ENCODE measurements at places on chromosomes 1 and 21. TPM values are rescaled to one million over a fixed set of nuclear protein-coding genes. Genes with fewer than 3 reads are reported as not detected.

CELA3A gene
- not detected for total RNA-seq

DNA sequence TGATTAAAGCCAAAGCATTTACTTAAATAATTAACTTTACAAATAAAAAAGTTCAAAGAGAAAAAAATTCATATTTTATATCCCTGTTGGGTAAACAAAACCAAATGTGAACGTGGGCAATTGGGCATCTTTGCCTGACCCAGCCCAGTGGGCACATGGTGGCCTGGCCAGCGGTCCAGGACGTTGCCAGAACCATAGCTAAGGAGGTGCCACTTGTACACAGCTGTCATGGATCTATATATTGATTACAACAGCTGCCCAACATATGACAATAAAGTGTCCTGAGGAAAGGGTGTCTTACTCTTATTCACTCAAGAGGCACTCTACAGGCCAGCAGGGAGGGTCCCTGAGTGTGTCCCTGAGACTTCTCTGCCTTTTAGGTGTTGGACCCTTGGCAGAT lies 78.5 kb downstream of the BCAR3 start:
- H3K36me3 ChIP-seq: no peaks in the 10 kb centered on the region
- DNase-seq: no peak
- H3K27me3 ChIP-seq: peaks cover 19% of the 10 kb centered on the region
- H3K27ac ChIP-seq: no peak overlapping the region
- no peaks in the 10 kb centered on the region for H3K4me1 ChIP-seq
- H3K4me3 ChIP-seq: no peak overlapping the region

TRABD2B gene
- not detected for total RNA-seq

GRCh38 chr1:180969434-180969833 lies 53.2 kb downstream of the STX6 start:
- H3K4me3 ChIP-seq: no peak overlapping the region
- no peaks in the 10 kb centered on the region for H3K27me3 ChIP-seq
- no peak for DNase-seq
- H3K4me1 ChIP-seq: peaks cover 5% of the 10 kb centered on the region

LIN28A gene
- total RNA-seq: not detected

GRCh38 chr1:12338823-12339222 lies 109.0 kb downstream of the VPS13D start:
- DNase-seq: no peak
- H3K4me1 ChIP-seq: peaks cover 30% of the 10 kb centered on the region
- no peak overlapping the region for H3K27ac ChIP-seq
- peaks cover 59% of the 10 kb centered on the region for H3K36me3 ChIP-seq
- H3K4me3 ChIP-seq: no peak overlapping the region

PLEKHA6 gene
- total RNA-seq: 0.29 TPM

DIO1 gene
- not detected for total RNA-seq

GRCh38 chr21:28215214-28215954 lies 777.3 kb downstream of the LTN1 start:
- no peak overlapping the region for H3K27ac ChIP-seq
- H3K27me3 ChIP-seq: no peaks in the 10 kb centered on the region
- H3K36me3 ChIP-seq: no peaks in the 10 kb centered on the region
- no peak for DNase-seq

- H3K4me1 ChIP-seq: peaks cover 34% of the 10 kb centered on the region
- H3K36me3 ChIP-seq: no peaks in the 10 kb centered on the region
- peak overlapping the region; percentile 89 for H3K4me3 ChIP-seq
- H3K27me3 ChIP-seq: no peaks in the 10 kb centered on the region
- peak overlapping the region; percentile 72 for H3K27ac ChIP-seq
- peak; percentile 70 for DNase-seq
Measured at GRCh38 chr1:65066766-65067490, 81.1 kb upstream of the AK4 start.

SYT2 gene
- not detected for total RNA-seq

LEFTY2 gene
- not detected for total RNA-seq

GRCh38 chr1:21270086-21270689 lies 20.1 kb downstream of the ECE1 start:
- H3K4me3 ChIP-seq: no peak overlapping the region
- H3K36me3 ChIP-seq: peaks cover 56% of the 10 kb centered on the region
- H3K27ac ChIP-seq: no peak overlapping the region
- DNase-seq: peak; percentile 85

GRCh38 chr1:51566260-51566659 lies 47.2 kb upstream of the EPS15 start:
- no peaks in the 10 kb centered on the region for H3K27me3 ChIP-seq
- no peak overlapping the region for H3K27ac ChIP-seq
- H3K36me3 ChIP-seq: no peaks in the 10 kb centered on the region

DNA sequence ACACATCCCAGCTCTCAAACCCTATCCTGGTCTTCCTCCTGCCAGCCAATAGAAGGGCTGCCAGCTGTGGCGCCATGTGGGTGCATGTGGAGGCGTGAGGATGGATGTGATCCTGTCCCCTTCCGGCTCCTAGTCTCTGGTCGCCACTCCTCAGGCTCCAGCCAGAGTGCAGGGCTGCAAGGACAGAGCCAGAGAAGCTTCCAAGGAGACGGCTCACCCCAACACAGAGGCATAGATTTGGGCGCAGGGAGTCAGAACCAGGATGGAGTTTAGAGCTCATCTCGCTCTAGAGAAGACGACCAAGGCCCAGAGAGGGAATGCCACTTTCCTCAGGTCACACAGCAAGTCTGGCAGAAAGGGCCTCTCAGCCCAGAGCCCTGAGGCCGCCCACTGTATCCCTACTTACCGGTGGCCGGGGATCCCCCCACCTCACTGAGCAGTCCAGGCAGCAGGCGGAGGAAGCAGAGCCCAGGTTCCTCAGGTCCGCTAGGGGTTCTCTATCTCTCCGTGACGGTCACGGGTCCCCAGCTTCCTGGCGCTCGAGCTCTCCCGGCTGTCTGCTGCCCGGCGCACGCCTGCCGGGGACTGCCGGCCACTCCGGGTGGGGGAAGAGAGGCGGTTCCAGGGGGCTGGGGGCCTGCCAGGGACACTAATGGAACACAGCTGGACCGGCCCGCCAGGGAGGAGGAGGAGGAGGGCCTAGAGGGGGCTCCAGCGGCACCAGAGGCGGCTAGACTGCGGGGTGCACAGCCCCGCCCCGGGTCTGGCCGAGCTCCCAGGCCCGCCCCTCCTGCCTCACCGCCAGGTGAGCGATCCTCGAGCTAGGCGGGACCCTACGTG lies at the start of gene COL16A1:
Gene COL16A1 (minus strand): TSS at position 587 of the 840 bp plus-strand sequence. CDS start 1,824 bp downstream, outside the sequence.
- no peak within 1 kb of the TSS for H3K27ac ChIP-seq
- H3K4me3 ChIP-seq: peak within 1 kb of the TSS; percentile 7
- peaks cover 46% of the 10 kb centered on the region for H3K27me3 ChIP-seq
- H3K4me1 ChIP-seq: peaks cover 52% of the 10 kb centered on the region

GRCh38 chr1:66833112-66833511 lies 32.0 kb upstream of the INSL5 start:
- no peaks in the 10 kb centered on the region for H3K36me3 ChIP-seq
- no peaks in the 10 kb centered on the region for H3K27me3 ChIP-seq
- no peak overlapping the region for H3K4me3 ChIP-seq
- no peak for DNase-seq
- H3K4me1 ChIP-seq: no peaks in the 10 kb centered on the region

WDR64 gene
- 0.31 TPM for total RNA-seq

RNF186 gene
- not detected for total RNA-seq

NHLH1 gene
- 0.24 TPM for total RNA-seq

A3GALT2 gene
- total RNA-seq: not detected

GRCh38 chr21:34796518-34797200 lies 127.9 kb downstream of the CLIC6 start:
- H3K36me3 ChIP-seq: peaks cover 5% of the 10 kb centered on the region
- no peak for DNase-seq
- H3K27me3 ChIP-seq: no peaks in the 10 kb centered on the region
- H3K27ac ChIP-seq: no peak overlapping the region
- H3K4me1 ChIP-seq: peaks cover 1% of the 10 kb centered on the region

- no peaks in the 10 kb centered on the region for H3K36me3 ChIP-seq
- H3K4me1 ChIP-seq: no peaks in the 10 kb centered on the region
- H3K27me3 ChIP-seq: no peaks in the 10 kb centered on the region
- no peak overlapping the region for H3K27ac ChIP-seq
- no peak overlapping the region for H3K4me3 ChIP-seq
Measured at GRCh38 chr1:50705041-50705440, 255.0 kb downstream of the FAF1 start.

DNA sequence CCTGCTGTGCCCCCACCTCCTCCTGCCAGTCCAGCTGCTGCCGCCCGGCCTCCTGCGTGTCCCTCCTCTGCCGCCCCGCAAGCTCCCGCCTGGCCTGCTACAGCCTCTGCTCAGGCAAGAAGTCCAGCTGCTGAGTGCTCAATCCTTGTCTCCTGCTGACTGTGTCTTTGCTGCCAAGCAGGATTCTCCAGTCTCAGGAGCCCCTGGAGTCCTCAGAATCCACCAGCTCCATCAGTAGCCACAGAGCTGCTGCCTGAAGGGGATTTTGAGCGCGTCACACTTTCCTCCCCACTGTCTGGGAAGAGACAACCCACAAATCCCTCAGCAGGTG lies 973 bp downstream of the KRTAP10-11 start:
- H3K27ac ChIP-seq: peak overlapping the region; percentile 60
- peak; percentile 16 for DNase-seq
- peaks cover 4% of the 10 kb centered on the region for H3K4me1 ChIP-seq
- H3K4me3 ChIP-seq: no peak overlapping the region
- peaks cover 10% of the 10 kb centered on the region for H3K36me3 ChIP-seq
- H3K27me3 ChIP-seq: no peaks in the 10 kb centered on the region

DNA sequence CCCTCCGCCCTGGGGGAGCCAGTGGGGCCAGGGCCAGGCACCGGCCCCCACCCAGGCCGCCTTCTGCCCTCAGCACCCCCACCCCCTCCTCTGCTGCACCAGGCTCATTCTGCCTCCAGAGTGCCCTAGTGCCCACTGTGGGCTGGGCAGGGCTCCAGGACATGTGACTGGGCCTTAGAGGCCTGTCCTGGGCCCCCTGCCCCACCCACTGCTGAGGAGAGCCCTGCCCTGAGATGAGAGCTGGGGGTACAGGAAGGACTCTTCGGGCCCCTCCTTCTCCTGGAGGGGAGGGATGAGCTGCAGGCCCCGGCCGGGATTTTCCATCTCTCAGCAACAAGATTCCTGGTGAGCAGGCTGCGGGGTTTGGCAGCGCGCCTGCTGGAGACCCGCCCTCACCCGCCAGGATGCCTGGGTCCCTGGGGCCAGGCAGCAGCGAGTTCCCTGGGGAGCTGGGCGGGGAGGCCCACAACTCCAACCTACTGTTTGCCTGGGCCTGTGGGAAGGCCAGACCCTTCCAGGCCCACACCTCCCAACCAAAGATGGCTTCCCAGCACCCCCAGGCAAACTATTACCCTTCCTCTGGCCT lies 14.0 kb downstream of the AHDC1 start:
- H3K27me3 ChIP-seq: no peaks in the 10 kb centered on the region
- no peak overlapping the region for H3K4me3 ChIP-seq
- no peaks in the 10 kb centered on the region for H3K4me1 ChIP-seq
- no peak overlapping the region for H3K27ac ChIP-seq
- DNase-seq: no peak
- no peaks in the 10 kb centered on the region for H3K36me3 ChIP-seq

KCNQ4 gene
- total RNA-seq: 0.87 TPM

- H3K27me3 ChIP-seq: peaks cover 3% of the 10 kb centered on the region
- no peaks in the 10 kb centered on the region for H3K36me3 ChIP-seq
- H3K4me3 ChIP-seq: no peak within 1 kb of the TSS
- DNase-seq: no peak
Measured at GRCh38 chr1:152907686-152908601, at the start of gene IVL. TSS of gene IVL (plus strand) at chr1:152908546. CDS start at chr1:152909798, 1,252 bp downstream.

WDR4 gene
- total RNA-seq: 40.9 TPM

DNA sequence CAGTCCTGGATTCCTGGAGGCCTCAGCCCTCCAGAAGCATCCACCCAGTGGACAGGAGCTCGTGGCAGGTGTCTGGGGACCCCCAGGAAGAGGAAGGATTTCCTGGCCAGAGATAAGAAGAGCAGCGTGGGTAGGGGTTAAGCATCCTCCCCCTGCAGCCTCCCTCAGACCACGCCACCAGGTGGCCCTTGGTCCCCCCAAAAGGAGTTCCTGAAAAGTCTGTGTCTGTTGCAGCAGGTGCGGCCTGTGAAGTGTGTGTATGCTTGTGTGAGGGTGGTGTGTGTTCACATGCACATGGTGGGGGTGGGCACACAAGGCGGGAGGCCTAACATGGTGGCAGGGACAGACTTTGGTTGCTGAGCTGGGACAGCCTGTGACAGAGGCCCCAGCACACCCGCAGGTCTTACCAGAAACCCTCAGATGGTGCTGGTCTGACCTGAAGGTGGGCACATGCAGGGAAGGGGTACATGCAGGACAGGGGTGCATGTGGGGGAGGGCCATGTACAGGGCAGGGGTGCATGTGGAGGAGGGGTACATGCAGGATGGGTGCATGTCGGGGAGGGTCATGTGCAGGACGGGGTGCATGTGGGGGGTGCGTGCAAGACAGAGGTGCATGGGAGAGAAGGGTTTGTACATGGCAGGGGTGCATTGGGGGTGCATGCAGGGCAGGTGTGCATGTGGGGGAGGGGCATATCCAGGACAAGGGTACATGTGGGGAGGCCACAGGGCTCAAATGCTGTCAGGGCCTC lies 18.2 kb upstream of the RUNX3 start:
- H3K27ac ChIP-seq: peak overlapping the region; percentile 83

IGSF5 gene
- not detected for total RNA-seq

CD1B gene
- total RNA-seq: not detected

DNA sequence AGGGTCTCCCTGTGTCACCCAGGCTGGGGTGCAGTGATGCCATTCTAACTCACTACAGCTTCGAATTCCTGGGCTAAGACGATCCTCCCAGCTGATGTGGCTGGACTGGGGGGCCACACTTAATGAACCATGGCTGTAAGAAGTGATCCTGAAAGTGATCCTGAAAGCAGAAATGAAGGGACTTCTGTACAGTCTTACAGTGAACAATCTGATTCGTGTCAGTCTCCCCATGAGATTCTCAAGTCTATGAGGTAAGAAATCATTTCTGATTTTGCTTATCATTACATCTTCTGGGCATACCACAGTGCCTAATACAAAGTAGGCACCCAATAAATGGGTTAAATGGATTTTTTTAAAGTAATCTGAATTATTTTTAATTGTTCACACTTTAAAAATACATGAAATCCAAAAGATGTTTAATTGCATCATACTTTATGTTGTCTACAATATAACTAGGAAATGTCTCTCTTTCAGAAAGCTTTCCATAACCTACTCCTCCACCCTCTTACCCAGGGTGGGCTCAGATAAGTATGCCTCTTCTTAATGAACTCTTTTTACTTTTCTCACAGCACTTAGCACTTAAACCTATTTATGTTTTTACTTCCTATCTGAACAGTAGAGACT lies 21.5 kb downstream of the TUT4 start:
- no peak overlapping the region for H3K27ac ChIP-seq
- H3K36me3 ChIP-seq: peaks cover 34% of the 10 kb centered on the region
- no peaks in the 10 kb centered on the region for H3K27me3 ChIP-seq
- DNase-seq: no peak
- H3K4me1 ChIP-seq: peaks cover 8% of the 10 kb centered on the region

GRCh38 chr1:15946571-15947381 lies 29.1 kb downstream of the ZBTB17 start:
- no peak for DNase-seq
- peaks cover 42% of the 10 kb centered on the region for H3K4me1 ChIP-seq
- no peaks in the 10 kb centered on the region for H3K27me3 ChIP-seq
- peaks cover 23% of the 10 kb centered on the region for H3K36me3 ChIP-seq
- no peak overlapping the region for H3K4me3 ChIP-seq
- no peak overlapping the region for H3K27ac ChIP-seq

- no peaks in the 10 kb centered on the region for H3K4me1 ChIP-seq
- no peak overlapping the region for H3K4me3 ChIP-seq
- no peak overlapping the region for H3K27ac ChIP-seq
- peaks cover 4% of the 10 kb centered on the region for H3K27me3 ChIP-seq
- no peak for DNase-seq
- no peaks in the 10 kb centered on the region for H3K36me3 ChIP-seq
Measured at GRCh38 chr1:33725037-33725436, 138.8 kb upstream of the HMGB4 start.

TRIM67 gene
- not detected for total RNA-seq

All from activated CD8-positive, alpha-beta T cell treated with anti-CD3 and anti-CD28 coated beads, Interleukin-2, amount 10 ng/mL, durations not matched to agents 7 days and 5 days (primary cell).